ENCODE measurements at places on chromosomes 3 and 15. TPM values are rescaled to one million over a fixed set of nuclear protein-coding genes. Genes with fewer than 3 reads are reported as not detected.
A peak's percentile ranks its signal among the peaks of the same experiment; 100 is the strongest.

DNA sequence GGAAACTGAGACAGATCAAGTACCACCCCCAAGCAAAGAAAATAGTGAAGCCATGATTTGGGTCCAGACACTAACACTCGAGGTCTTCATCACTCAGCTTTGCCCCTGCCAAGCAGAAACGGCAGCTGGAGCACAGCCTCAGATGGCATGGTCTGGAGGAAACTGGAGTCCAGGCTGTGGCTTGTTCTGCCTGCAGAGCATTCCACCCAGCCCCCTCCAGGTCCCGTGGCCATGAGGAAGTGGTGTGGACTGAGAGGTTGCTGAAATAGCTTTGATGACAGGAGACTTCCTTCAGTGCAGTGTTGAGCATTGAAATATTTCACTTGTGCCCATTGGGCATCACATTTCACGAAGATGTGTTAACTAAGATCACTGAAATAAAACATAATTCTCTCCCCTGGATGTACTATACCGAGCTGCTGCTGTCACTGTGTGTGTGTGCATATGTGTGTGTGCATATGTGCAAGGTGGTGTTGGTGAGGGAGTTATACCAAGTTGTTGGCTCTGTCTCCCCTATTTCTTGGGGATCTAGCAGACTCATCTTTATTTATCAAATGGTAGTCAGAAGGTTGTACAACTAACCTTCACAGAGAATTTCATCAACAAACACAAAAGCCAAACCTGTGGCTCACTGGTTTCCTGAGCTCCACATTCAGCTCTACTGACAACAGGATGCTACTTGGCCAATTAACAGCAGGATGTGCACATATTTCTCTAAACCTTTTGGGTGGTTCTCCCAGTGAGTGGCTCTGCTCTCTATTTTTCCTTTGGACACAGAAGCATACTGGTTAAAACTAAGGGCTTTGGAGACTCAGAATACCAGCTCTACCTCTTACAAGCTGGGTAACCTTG lies 660.1 kb upstream of the CFAP20DC start:
- peak; percentile 65 for DNase-seq

DPPA2 gene
- total RNA-seq = not detected

SGO1 gene
- 34.5 TPM for total RNA-seq

DNA sequence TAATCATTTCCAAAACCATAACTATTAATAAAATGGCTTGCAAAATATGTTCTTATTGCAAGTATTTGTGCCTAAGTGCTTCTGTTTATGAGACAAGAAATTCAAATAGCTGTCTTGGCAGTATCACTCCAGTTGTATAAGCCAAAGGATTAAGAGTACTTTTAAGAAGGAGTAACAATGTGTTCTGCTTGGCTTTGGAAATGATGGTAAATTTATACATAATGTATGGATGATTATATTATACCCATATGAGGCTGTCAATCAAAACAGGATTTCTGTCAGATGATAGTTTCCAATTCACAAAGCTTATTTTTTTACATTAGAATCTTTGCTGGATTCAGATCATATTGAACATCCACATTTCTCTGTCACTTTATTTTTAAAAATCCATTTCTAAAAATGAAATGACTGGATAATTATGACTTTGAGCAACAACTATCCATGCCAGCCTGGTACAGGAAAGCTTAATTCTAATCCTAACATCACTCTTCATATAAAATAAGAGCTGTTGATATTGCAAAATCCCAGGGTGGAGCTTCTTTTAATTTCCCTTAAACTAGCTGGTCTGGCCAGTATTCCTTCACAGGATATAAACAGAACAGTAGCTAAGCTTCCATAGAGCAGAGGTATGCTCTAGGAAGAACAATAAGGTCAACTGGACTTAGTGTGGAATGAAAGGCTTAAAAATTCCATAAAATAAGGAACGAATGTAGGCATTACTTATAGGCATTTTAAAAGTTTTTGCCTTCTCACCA lies 30.0 kb upstream of the ZNF280D start:
- DNase-seq = no peak

GABRA5 gene
- total RNA-seq = not detected

ALPK3 gene
- total RNA-seq = 0.28 TPM

PEX5L gene
- not detected for total RNA-seq

GRCh38 chr3:53411371-53411770 lies 64.0 kb upstream of the DCP1A start:
- no peak for DNase-seq

- DNase-seq = no peak
These were observed 8.0 kb upstream of the KBTBD8 start for GRCh38 chr3:66989860-66990696.

- peak; percentile 59 for DNase-seq
These were observed 79.0 kb upstream of the DCLK3 start for GRCh38 chr3:36843065-36844051.

- no peak for DNase-seq
These were observed 466.5 kb downstream of the ROBO2 start for GRCh38 chr3:77506384-77506783.

GRCh38 chr3:42849017-42849416 lies 26.7 kb downstream of the CYP8B1 start:
- DNase-seq = no peak

DNA sequence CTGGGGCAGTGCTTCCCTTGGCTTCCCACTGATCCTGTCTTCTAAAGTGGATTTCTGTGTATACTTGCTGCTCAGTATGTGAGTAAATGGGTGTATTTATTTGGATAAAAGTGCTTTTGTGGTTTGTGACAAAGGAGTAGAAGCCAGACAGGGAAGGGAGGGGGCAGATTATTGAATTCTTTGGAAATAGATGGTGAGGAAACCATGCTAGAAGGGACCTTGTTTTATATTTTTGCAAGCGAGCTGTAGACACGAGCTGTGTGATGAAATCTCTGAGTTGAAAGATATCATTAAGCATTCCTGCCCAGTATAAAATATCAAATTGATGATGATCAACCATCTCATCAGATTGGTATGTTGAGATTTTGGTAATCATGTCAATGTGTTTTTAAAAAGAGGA lies 68.9 kb downstream of the DUT start:
- DNase-seq = no peak

PIF1 gene
- total RNA-seq = 49.7 TPM

- DNase-seq = peak; percentile 77
These were observed 14.1 kb upstream of the CXCR6 start for GRCh38 chr3:45929042-45929679.

DTWD1 gene
- 20.1 TPM for total RNA-seq

PARP15 gene
- 52.8 TPM for total RNA-seq

DNA sequence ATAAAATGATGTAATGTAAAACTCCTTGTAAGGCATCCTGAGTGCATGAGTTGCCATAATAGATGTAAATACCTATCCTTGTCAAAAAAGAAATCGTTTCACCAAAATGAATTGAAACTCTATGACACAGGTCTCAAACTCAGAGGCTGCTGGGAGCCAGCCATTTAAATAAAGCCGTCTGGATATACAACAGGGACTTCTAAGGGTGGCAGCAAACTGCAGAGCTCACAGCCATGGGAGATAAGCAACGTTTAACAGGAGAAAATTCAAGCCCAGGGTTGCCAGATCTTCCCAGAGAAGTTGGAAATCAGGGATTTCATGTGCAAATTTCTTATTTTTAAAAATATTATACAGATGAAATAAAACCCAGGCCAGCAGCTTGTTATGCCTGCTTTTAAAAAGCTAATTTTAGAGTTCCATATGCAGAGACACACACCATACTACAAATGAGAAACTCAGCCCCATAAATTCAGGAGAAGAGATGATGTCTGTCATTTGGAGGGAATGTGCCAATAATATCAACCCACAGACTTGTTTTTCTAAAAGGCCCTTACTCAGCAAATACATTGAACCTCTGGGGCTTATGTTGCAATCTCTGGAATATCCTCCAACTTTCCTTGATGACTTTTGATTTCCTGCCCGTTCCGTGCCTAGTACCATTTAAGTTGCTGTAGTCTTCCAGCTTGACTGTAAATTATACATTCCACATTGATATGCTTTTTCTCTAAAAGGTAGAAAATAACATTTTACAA lies 75.6 kb downstream of the AQP9 start:
- DNase-seq = no peak

DNA sequence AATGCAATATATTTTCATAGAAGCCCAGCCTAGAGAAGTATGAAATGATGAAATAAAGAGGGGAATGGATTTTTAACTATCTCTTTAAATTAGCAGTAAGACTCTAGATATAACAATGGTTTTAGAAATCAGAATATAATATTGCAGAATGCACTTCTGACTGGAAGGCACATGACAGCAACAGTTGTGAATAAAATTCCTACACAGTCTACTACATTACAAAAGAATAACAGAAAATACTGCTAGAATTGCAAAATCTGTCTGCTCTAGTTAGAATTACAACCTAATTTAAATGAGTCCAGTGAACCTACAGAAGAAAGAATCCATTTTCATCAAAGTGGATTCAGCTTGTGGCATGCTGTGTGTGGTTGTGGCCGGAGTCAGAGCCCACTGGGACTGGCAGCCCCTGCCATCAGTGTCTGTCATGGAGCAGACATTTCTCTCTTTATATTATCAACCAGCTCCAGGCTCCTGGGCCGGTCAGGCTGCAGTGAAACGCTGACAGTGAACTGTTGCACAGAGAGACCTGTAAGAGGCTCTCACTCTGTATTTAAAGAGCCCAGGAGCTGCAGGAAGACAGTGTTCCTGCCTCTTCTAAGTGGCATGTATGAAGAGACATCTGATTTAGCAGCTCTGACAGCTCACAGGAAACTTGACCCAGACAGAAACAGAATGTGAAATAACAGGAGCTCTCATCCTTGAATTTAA lies 1523.8 kb upstream of the CADM2 start:
- DNase-seq = no peak

GRCh38 chr3:178480795-178481194 lies 55.4 kb upstream of the KCNMB2 start:
- no peak for DNase-seq

DNA sequence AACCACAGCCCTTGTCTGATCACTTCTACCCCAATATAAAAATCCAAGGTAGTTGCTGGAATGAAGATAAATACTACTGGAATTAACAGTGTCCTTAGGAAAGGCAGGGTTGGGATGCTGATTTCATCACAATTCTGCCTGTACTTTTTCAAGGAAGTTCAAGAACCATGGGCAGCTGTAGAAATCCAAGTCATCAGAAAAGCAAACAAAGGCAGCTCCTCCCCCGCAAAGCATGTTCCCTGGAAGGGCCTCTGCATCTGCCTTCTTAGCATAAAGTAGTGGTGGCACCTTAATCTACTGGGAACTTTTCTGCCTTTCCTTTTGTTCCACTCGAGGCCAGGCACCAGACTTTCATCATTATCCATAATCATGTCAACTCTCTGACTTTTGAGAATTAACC lies 54.4 kb downstream of the ERC2 start:
- DNase-seq = no peak

MKRN3 gene
- total RNA-seq = 3.0 TPM

DNA sequence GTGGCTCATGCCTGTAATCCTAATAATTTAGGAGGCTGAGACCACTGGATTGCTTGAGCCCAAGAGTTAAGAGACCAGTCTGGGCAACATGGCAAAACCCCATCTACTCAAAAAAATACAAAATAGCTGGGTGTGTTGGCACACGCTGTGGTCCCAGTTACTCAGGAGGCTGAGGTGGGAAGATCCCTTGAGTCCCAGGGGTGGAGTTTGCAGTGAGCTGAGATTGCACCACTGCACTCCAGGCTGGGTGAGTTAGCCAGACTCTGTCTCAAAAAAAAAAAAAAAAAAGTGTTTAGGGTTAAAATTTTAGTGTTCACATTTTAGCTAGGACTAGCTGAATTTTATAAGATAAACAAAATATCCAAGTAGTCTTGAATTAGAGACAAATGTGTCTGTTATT lies 1340.1 kb upstream of the EPHA6 start:
- DNase-seq = no peak

DNA sequence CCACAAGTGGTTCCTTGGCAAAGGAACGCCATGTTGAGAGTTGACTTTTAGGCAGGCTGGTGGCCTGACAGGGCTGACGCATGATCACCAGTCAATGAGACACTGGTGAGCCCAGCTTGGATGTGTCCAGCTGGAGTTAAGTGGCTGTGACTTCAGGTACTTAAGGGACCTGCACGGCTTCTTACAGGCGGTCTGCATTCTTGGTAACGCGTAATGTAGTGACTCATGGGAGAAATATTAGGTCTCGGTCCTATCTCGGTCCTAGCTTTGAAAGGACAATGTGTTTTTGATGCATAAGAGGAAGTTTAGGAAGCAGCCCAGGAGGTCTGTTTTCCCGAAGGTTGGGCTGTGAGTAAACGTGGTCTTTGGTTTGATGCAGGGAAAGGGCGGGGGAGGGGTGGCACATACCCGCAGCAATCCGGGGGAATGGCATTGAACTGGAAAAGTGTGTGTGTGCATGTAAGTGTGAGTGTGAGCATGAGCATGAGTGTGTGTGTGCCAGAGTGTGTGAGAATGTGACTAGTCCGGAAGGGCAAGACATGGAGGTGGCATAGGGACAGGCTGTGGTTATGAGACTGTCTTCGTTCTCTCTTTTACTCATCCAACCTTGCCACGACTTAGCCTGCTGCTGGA lies 55.3 kb downstream of the FAM43A start:
- DNase-seq = no peak

LMOD3 gene
- not detected for total RNA-seq

SNTN gene
- total RNA-seq = not detected

Data from activated naive CD8-positive, alpha-beta T cell treated with anti-CD3 and anti-CD28 coated beads, Interleukin-2, amount 10 ng/mL, durations not matched to agents 7 days and 5 days (primary cell).